ENCODE measurements at places on chromosomes 13 and 19.

DNA sequence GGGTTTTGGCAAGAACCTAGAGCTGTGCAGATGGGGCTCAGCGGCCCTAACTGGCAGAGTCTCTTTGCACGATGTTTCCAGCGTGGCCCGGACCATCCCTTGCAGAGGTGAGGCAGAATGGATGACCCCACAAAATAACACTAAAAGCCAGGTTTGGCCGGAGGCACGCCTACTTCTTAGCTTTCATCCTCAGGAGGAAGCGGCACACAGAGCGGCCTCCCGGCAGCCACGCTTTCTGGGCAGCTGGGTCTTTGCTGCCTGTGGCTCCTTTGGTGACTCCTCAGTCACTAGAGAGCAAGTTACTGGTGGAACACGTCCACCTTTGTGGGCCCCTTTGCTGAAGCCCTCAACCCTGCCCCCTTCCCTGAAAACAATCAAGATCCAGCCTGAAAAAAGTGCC, 25.2 kb downstream of the TEX29 start:
- no peak for DNase-seq

DNA sequence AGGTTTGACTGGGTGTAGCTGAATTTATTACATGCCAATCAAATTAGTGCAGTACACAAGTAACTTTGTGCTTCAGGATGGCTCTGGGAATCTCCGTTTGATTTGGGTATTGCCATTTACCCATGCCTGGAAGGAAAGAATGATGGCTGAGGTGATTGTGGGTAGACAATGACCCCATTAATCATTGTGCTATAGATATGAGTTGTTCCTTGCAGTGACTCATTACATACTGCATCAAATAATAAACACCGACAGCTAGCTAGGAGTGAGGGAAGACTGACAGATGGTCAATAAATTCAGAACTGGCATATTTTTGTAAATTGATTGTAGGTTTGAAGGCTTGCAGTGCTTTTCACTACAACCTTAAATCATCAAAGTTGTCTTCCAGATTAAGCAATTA, 1069.5 kb downstream of the DIAPH3 start:
- DNase-seq = no peak

DNA sequence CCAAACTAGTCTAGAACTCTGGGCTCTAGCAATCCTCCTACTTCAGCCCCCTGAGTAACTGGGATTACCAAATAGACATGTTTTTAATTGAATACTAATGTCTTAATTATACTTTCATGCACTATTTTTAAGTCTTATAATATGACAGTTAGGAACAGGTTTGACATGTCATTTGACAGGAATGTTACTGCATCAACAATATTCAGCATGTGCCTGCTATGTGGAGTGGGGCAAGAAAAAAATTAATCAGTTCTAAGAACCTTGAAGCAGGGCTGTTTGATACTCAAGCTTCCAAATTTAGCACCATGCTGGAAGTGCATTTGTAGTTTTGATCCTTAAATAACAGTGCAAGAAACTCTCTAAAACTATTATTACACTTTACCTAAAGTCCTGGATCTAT, 265.3 kb downstream of the MZT1 start:
- DNase-seq = no peak

DNA sequence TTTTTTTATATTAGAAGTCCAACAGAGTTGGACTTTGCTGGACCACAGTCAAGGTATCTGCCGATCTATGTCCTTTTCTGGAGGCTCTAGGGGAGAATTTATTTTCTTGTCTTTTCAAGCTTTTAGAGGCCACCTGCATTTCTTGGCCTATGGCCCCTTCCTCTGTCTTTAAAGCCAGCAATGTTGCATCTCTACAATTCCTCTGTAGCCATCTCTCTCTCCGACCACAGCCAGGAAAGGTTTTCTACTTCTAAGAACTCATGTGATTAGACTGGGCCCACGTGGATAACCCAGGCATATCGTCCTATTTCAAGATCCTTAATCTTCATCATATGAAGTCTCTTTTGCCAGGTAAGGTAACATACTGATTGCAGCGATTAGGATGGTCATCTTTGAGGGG, 43.5 kb upstream of the RGCC start:
- no peak for DNase-seq

GRCh38 chr19:7808108-7808507, 21.9 kb upstream of the EVI5L start:
- no peak for DNase-seq

GRCh38 chr19:50894478-50895356, 16.5 kb downstream of the KLK4 start:
- no peak for DNase-seq

DNA sequence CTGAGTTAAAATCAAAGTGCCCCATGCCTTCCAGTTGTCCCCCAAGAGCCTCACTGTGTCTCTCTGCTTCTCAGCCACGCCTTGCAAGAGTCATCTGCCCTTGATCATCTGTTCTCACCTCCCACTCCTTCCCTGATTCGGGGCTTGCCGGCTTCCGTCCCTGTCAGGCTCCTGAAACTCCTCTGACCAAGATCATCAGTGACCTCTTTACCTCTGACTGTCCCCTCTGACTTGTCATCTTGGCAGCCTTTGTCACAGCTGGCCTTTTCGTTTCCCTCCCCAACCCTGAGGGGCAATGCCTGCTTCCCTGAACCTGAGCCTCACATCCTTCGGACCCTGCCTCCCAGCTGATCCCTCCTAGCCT, 66.3 kb downstream of the MAP4K1 start:
- DNase-seq = no peak

GRCh38 chr19:54029930-54030490, 33.7 kb downstream of the VSTM1 start:
- DNase-seq = peak; percentile 33

- DNase-seq = no peak
Measured at GRCh38 chr13:40758811-40759210, 12.2 kb downstream of the MRPS31 start.

GRCh38 chr19:16157601-16158000, 14.1 kb downstream of the HSH2D start:
- no peak for DNase-seq

DNA sequence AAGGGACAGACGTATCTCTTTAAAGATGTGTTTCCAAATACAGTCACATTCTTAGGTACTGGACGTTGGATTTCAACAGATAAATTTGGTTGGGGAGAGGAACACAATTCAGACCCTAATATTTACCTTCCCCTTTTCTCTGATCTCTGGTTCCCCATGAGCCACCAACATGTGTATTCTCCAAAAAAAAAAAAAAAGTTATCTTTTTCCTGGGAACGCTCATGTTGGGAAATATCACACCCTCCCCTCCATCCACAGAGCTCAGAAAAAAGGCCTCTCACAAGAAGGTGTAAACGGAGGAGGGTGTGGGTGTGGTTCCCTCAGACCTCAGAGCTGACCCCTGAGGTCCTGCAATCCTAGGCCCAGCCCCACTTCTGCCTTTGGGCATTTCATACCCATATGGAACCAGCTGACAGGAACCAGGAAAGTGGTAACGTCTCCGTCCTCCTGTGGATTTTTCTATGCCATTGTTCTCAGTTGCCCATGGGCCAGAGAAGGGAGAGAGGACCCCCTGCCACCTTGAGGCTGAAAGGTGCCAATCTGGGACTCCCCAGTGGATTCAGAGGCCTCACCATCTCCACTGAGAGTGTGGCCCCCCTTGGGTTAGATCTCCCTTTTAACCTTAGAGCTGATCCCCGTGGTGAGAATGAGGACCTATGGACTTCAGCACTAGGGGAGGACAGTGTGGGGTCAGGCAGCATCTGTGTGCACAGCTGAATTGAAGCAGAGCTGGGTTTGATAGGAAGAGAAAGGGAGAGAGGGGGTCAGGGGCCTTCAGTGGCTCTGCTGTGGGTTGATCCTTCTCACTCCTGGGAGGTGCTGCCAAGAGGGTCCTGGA, 8.4 kb upstream of the SIGLEC12 start:
- no peak for DNase-seq

GRCh38 chr19:10740798-10741197, 22.9 kb downstream of the DNM2 start:
- DNase-seq = no peak

Data from KG1 (cell line).